Eye (tissue), 1 donor: ENCODE measurements at places on chromosomes 16 and 17.
A peak's percentile ranks its signal among the peaks of the same experiment; 100 is the strongest.

GRCh38 chr16:72752004-72752695, 295.8 kb downstream of the ZFHX3 start:
- no peak for DNase-seq

- DNase-seq: no peak
Observed at GRCh38 chr16:84459533-84459894, 44.9 kb downstream of the MEAK7 start.

- DNase-seq: no peak
Observed at GRCh38 chr17:17355426-17355825, 52.3 kb downstream of the NT5M start.

GRCh38 chr16:55828680-55829079, 4.2 kb downstream of the CES1 start:
- DNase-seq: no peak

GRCh38 chr17:20153231-20153630, 144.1 kb downstream of the SPECC1 start:
- DNase-seq: no peak

GRCh38 chr17:48011405-48012150, 26.0 kb downstream of the COPZ2 start:
- peak; percentile 88 for DNase-seq

DNA sequence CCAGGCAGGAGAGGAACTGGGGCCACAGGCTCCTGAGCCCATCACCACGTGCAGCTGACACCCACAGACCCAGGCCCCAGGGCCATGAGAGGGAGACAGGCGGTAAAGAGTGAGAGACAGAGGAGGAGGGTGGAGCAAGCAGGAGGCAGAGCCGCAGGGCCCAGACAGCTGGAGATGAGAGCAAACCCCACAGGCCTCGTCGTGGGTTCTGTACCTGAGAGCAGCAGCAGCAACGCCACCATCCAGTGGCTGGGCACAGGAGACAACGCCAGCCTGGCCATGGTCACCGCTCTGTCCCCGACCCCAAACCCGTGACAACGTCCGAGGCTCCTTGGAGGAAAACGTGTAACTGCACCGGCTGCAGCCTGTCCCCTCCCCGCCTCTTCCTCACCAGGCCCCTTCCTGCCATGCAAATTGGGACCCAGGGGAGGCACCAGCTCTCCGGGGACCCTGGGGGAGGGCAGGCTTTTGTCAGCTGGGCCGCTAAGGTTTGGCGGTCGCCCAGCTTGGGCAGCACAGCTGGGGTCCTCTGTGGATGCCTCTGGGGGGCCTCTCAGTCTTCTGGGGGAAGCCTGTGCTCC, at the start of gene CD79B:
Gene CD79B, minus strand, starts transcription at position 351 of the 581 bp plus-strand sequence. Its CDS starts 70 bp downstream, at position 281.
- no peak for DNase-seq

DNA sequence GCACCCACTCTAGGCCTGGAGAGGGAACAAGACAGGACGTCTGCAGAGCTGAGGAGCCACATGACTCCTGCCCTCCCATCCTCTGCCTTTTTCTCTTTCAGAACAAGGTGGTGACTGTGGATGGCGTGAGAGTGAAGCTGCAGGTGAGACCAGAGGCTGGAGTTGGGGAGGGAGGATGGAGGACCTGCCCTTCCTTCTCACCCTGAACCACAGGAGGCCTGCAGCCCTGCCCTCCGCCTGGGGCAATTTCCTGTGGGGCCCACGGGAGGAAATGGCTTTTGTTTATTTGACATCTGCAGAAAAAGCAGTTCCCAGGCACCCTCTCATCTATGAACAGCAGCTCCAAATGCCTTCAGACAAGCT, 5.1 kb downstream of the RAB37 start:
- DNase-seq: no peak

GRCh38 chr16:54546521-54546920, 259.9 kb upstream of the IRX3 start:
- DNase-seq: no peak

- no peak for DNase-seq
Observed at GRCh38 chr16:87198328-87198832, 118.8 kb downstream of the C16orf95 start.

DNA sequence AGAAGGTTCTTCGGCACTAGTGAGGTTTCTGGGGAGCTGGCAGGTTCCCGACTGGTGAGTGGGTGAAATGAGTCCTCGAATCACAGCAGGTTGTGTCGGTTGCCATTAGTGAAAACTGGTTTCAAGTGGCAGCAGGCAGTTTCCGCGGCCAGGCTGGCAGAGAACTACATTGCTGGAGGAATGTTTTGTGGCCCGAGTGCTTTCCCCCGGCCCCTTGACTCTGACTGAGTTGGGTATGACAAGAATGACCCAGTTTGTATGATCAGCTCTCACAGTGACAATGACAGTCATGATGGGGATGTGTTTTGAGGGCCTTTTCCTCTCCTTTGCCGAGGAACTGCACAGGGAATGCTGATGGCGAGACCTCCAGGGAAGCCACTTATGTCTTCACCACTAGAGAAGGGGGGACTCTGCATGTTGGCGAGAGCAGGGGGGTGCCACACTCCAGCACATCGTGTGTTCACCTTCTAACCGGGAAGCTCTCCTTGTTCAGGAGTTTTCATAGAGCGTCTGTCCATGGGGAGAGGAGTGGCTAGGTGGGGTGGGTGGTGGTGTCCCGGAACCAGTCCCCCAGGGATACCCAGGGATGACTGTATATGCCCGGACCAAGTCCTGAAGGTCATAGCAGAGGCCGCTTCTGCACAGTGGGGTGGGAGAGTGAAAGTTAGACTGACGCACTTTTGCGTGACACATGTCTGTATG, 206.0 kb upstream of the CHMP6 start:
- DNase-seq: peak; percentile 83

GRCh38 chr17:45246861-45247428, 14.9 kb downstream of the SPATA32 start:
- DNase-seq: peak; percentile 81

DNA sequence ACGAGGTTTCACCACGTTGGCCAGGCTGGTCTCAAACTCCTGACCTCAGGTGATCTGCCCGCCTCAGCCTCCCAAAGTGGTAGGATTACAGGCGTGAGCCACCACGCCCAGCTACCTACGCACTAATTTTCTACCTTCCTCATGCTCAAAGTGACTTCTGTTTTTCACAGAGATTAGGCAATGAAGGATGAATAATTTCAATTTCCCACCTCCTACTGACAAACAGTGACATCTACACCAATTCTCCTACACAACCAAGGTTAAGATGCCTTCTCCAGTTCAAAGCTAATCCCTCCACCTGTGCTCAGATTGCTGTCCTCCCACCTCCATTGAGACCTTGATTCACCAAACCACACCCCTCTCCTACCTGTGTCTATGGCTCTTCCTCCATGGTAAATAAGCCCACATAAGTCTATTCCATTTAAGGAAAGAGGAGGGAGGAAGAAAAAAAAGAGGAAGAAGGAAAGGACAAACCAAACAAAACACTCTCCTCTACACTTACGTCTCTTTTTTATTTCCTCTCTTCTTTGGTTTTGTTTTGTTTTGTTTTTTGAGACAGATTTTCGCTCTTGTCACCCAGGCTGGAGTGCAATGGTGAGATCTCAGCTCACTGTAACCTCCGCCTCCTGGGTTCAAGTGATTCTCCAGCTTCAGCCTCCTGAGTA, 5.5 kb upstream of the MED11 start:
- no peak for DNase-seq

- DNase-seq: peak; percentile 15
Observed at GRCh38 chr16:16101585-16101984, 121.7 kb downstream of the ABCC6 start.

DNA sequence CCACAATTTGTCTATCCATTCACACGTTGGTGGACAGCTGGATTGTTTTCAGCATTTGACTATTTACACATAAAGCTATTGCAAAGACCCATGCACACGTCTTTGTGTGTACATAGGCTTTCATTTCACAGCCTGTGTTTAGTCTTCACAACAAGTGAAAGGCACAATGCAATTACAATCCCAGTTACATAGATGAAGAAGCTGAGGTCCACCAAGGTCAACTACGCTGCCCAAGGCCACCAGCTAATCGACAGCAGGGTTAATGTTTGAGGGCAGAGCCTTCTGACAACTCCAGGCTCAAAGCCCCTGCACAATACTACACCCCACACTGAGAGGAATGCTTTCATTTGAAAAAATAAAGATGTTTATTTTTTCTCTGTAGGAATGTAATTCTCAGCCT, 93.6 kb upstream of the CDH13 start:
- no peak for DNase-seq

DNA sequence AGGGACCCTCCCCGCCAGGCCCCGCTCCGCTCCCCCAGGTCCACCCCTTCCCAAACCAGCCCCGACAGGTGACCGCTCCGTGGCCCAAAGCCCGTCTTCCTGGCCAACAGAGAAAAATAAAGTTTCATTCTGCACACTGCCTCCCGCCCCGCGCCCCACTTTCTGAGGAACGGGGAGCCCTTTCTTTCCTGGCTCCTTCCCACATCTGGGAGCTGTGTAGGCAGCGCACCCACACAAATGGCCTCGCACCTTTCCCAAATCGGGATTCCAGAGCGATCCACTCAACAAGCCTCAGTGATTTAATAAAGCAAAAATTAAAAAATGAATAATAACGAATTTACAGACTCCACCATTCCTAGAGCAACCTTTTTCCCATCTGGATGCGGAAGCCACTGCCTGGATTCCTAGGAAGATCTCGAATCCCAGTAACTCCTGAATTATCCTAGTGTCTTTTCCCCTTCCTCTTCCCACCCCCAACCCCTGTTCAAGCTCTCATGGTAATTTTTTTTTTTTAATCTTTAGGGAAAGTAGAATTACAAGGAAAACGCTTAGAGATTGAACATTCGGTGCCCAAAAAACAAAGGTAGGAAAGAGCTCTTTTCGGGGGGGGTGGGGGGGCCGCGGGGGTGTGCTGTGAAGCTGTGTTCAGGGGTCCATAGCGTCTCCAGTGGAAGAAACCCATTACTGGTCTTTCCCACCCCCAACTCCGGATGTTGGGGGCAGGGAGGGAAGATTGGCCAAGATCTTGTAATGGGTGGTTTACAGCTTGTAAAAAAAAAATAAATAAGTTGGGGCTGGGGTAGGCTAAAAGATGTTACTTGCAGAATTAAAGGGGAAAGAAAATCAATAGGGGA, 1.6 kb downstream of the IGF2BP1 start:
- peak; percentile 53 for DNase-seq

DNA sequence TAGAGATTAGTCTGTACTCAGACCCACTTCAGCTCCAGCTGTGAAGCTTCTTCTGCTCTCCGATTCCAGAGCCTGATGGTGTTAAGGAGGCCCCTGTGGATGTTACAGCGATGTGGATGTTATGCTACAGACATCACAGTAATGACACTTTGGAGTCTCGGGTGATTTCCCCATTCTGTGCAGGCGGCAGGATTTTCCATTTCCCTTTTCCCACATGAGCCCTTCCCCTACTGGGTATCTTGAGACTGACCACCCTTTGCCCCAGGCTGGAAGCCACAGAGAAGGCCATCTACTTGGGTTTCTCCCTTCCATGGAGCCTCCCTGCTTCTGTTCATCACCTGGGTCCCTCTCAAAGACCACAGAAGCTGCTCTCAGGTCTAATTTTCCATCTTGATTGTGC, 78.3 kb downstream of the KCNJ12 start:
- DNase-seq: no peak

DNA sequence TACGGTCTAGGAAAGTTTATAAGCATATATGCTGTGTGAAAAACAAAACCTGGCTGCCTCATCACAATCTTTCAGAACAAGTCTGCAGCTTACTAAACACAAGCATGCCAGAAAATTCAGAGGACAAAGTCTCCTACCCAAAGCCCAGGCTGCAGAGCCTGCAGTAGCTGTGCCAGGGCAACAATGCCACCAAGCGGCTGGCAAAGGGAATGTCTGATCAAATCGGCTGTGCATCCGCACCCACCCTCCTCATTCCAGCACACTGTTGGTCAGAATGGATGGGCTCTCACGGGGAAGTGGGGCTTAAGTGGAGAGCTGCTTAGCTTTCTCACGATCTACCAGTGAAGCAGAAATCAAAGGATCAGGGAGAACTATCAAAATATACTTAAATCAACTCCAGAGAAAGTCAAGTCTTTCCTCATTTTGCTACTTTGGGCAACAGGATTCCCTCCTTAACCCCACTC, 73.5 kb downstream of the CYTH1 start:
- DNase-seq: peak; percentile 87

GRCh38 chr17:42365136-42365535, 23.1 kb downstream of the STAT3 start:
- no peak for DNase-seq

GRCh38 chr17:27818401-27819105, 18.2 kb upstream of the NOS2 start:
- peak; percentile 53 for DNase-seq

GRCh38 chr17:16374146-16374938, 6.5 kb upstream of the UBB start:
- no peak for DNase-seq

DNA sequence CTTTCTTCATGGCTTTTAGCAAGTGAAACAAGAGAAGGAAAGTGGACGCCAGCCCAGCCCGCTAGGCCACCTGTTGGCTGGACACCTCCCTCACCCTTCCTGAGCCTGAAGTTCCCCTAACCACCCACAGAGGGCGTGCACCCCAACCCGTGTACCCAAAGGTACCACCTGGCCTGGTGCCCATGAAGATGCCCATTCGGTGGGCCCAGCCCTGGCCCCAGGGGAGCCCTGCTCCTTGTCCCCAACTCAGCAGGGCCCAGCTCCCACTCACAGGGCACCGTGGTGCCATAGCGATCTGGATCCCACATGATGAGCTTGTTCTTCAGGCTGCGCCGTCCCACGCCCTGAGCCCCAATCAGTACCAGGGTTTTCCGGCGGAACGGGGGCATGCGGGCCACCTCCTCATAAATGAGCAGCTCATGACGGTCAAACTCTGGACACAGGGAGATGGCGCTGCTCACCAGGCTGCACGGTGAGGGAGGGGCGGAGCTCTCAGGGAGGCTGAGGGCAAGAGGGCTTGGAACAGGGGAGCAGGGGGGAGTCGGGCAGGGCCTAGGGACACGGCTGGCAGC, 26.8 kb downstream of the MPP2 start:
- DNase-seq: peak; percentile 59

- DNase-seq: no peak
Observed at GRCh38 chr17:57679906-57680695, 65.0 kb downstream of the CCDC182 start.

GRCh38 chr17:66964930-66965800, 658 bp downstream of the CACNG4 start:
- DNase-seq: peak; percentile 85

- DNase-seq: peak; percentile 87
Observed at GRCh38 chr17:38601539-38602351, 4.0 kb downstream of the SRCIN1 start.

GRCh38 chr17:78696016-78696982, 85.8 kb downstream of the CYTH1 start:
- no peak for DNase-seq

GRCh38 chr17:60401819-60402218, 9.9 kb upstream of the USP32 start:
- DNase-seq: no peak

GRCh38 chr16:88406096-88407041, 23.6 kb downstream of the ZNF469 start:
- no peak for DNase-seq

- no peak for DNase-seq
Observed at GRCh38 chr16:86011532-86011931, 112.6 kb downstream of the IRF8 start.

- peak; percentile 84 for DNase-seq
Observed at GRCh38 chr16:22321340-22322001, 24.3 kb downstream of the POLR3E start.

GRCh38 chr17:14289162-14289561, 11.7 kb upstream of the HS3ST3B1 start:
- DNase-seq: no peak
